ENCODE measurements at places on chromosomes 5 and 9. TPM values are rescaled to one million over a fixed set of nuclear protein-coding genes. Genes with fewer than 3 reads are reported as not detected.

SPINK7 gene
- polyA plus RNA-seq: 394 TPM

PCDHGA3 gene
- 0.08 TPM for polyA plus RNA-seq

EGFLAM gene
- polyA plus RNA-seq: 0.82 TPM

IFNA2 gene
- polyA plus RNA-seq: not detected

PCA3 gene
- polyA plus RNA-seq: 0.35 TPM

UBE2QL1 gene
- polyA plus RNA-seq: 0.53 TPM
